ENCODE measurements at places on chromosomes 11 and 22.

GRCh38 chr11:11993839-11994238 is 14.6 kb downstream of the DKK3 start:
- DNase-seq, result no peak

DNA sequence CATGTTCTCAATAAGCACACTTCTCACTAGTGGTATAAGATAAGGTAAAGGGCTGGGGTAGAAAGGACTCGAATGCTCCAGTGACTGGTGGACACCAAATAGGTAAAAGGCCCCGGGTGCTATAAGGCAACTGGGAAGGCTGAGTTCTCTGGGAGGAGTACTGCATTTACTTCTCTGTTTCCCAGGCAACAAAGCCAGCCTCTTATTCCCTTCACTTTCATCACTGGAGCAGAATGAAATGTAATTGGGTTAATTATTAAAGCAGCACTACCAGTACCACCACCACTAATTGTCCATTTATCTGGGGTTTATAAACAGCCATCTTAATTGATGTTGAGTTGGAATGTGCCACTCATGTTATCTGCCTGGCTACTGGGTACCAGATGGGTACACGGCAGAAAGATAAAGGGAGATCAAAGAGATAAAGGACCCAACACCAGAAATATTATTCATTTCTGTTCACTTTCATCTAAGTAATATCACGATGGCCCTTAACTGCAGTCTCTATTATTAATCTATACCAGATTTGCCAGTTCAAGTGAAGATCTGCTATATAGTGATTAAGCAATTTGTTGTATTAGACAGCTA is 94.4 kb upstream of the CHRM4 start:
- no peak for DNase-seq

DNA sequence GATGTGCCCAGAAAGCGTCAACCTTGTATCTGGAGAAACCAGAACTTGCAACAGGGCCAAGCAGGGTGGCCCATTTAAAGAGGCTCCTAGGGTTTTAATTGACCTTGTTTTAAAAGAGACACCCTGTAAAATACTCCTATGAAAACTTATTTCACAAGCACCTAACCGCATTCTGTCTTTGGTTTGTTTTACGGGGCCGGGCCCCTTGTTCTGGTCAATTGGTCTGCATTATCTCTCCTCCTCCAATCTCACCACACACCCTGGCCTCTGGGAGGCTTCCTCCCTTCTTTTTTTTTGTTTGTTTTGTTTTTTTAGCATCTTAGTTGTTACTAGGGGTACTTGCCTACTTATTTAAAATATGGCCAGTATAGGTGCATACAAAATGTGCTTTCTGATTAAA is 4.7 kb downstream of the EHF start:
- no peak for DNase-seq

GRCh38 chr11:14577835-14578529 is 57.8 kb upstream of the PSMA1 start:
- no peak for DNase-seq

DNA sequence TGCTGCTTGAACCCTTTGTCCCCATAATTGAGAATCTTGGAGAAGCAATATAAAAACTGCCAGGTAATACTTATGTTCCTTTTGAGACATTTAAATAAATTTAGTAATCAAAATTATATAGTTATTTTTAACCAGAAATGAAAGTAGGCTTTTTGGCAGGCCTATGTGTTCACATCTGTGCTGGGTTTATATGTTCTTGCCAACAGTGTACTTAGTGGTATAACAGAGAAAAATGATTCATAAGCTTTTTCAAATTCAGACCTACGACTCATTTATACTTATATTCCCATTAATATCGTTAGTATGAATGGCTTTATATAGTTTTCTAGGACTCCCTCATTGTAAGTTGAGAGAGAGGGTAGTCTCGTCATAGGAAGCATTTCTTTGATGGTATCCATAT is 79.0 kb downstream of the DDX10 start:
- no peak for DNase-seq

DNA sequence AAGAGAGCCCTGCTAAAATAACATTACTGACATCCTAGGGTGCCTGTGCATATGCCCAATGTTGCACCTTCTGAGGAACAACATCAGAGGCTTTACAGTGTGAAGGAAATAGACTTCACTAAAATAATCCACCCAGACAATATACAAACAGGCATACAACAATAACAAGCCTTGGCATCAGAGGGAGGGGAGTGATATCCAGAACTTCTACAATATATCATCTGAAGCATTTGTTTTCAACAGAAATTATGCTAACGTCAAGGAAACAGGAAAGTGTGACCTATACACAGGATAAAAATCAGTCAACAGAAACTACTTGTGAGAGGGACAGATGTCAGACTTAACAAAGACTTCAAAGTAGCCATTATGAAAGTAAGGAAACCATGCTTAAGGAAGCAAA is 81.3 kb downstream of the CTNND1 start:
- DNase-seq, result no peak

- no peak for DNase-seq
Measured at GRCh38 chr11:104134745-104135144, 29.2 kb downstream of the PDGFD start.

DNA sequence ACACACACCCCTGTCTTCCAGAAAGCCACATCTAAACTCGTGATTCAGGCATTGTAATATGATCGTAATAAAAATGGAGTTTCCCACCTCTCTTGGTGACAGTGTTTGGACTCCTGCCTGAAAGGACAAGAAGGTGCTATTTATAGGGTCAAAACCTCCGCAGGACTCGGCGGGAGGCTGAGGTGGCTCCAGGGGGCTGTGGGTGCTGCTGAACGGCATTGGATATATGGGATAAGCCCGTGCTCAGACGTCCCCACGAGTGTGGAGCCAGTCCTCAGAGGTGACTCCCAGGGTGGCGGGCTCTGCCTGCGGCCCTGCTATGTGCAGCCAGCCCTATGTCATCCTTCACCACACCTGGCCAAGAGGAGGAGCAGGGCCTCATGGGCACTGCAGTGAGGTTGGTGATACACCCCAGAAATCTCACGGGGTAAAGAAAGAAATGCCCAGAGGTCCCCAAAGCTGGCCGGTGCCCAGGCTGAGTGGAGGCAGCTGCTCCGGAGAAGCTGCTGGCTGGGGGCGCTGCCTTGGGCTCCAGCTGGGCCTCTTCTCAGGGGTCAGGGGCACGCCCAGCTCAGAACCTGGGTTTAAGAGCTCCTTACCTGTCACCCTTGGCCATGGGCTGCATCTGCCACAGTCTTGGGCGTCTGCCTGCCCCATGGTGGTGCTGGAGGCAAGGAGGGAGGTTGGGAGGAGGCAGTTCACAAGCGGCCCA is 5.1 kb upstream of the OSBPL5 start:
- DNase-seq, result no peak

- no peak for DNase-seq
Measured at GRCh38 chr11:14537134-14537599, 17.0 kb upstream of the PSMA1 start.

- DNase-seq, result no peak
Measured at GRCh38 chr11:78022397-78023396, at the start of gene KCTD14. Gene KCTD14 (minus strand): TSS chr11:78023276. CDS start chr11:78023249, 27 bp downstream.

Data from stimulated activated CD4-positive, alpha-beta T cell treated with anti-CD3 and anti-CD28 coated beads, Interleukin-1b, Interleukin-23, amount 100 ng/mL, for 24 hours (primary cell).